Fibroblast of skin of abdomen (primary cell): ENCODE measurements at places on chromosomes 6 and 20.
A peak's percentile ranks its signal among the peaks of the same experiment; 100 is the strongest.

- DNase-seq = peak; percentile 61
Measured at GRCh38 chr20:1820138-1821079, 74.8 kb upstream of the SIRPA start.

- no peak for DNase-seq
Measured at GRCh38 chr20:49680484-49680883, 33.2 kb downstream of the B4GALT5 start.

DNA sequence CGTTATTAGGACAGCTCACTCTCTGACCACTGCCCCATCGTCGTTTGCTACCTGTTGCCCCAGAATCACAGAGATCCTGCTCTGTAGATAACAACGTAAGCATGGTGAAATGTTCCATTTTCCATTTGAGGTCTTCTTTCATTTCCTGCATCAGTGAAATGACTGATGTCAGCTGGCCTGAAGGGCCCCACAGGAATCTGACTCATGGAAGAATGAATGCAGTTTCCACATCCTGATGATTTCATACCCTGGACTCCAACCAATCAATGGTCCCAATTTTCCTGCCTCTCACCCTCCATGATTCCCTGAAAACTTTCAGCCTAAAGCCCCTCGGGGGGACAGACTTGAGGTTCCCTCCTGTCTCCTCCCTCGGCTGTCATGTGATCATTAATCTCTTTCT lies 394.4 kb upstream of the CDH4 start:
- peak; percentile 80 for DNase-seq

- DNase-seq = peak; percentile 48
Measured at GRCh38 chr6:131931063-131931750, 20.0 kb downstream of the CCN2 start.

DNA sequence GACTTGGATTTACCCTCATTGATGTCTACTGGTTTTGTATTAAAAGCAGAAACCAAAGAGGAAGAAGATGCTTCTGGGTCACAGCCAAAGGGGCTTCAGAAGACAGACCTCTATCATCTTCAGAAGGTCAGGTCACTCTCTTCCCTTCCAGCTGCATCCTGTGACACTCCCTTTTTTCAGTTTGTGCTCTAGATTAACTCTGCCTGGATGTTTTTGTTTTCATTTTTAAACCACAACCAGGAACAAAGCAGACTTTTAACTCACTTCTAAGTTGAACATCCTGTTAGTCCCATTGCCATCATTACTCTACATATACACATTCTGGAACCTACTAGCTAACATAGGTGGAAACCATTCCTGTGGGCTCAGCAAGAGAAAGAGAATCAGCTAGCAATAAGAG lies 45.2 kb downstream of the AKIRIN2 start:
- no peak for DNase-seq

GRCh38 chr20:48919882-48920526 lies 1.5 kb upstream of the ARFGEF2 start:
- no peak for DNase-seq

DNA sequence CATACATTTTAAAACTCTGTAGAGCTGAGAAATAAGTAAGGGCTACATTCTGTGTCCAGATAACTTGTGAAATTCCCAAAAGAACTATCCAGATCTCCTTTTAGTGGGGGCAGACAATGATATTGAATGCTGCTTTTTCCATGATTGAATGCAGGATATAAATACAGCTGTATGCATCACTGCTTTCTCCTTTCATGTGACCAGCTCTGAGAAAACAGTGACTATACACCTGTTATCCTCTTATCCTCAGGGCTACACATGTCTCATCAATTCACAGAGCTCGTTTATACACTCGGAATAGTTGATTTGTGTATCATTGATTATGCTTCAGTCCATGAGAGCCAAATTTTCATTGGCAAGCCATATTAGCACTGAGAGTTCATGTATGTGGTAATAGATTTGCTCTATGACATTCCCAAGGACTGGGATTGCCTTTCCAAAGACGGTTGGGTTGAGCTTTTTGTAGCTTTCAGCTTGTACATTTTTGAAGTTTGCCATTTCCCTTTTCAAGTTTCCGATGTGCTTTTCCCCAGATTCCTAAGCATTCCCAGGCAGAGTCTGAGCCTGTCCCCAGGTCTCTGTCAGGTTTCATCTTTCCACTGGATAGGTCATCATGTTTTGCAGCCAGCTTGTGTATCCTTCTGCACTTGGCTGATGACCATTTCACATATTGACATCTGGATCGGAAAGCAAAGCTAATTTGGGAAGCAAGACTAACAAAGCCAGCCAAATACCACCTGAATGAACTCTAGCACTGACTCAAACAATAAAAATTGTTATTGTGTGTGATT lies 97.7 kb downstream of the RFX6 start:
- no peak for DNase-seq

DNA sequence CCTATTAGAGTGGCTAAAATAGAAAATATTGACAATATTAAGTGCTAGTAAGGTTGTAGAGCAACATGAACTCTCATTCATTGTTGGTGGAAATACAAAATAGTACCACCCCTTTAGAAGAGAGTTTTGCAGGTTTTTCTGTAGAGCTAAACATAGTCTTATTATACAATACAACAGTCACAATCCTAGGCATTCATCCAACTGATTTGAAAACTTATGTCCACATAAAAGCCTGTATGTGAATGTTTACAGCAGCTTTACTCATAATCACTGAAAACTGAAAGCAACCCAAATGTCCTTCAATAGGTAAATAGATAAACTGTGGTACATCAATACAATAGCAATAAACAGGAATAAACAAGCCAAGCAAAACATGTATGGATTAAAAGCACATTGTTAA lies 162.6 kb upstream of the PRND start:
- no peak for DNase-seq

DNA sequence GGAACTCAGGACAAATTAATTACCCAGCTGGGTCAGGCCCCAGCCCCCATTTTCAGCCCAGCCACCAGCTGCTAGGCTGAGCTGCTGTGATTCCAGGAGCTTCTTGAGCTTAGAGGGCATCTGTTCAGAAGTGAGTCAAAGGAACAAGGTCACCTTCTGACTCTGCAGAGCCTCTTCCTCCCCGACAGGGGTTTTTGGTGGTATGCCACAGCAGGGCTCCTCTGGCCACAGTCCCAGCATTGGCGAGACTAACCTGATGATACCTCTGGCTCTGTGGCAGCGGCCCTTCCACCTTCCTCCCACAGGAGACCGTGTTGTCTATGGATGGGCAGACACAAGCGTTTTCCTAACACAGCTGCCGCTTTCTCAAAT lies 39.7 kb downstream of the ZC3H12D start:
- DNase-seq = no peak

GRCh38 chr6:87723170-87724078 lies 21.4 kb upstream of the AKIRIN2 start:
- DNase-seq = peak; percentile 94

DNA sequence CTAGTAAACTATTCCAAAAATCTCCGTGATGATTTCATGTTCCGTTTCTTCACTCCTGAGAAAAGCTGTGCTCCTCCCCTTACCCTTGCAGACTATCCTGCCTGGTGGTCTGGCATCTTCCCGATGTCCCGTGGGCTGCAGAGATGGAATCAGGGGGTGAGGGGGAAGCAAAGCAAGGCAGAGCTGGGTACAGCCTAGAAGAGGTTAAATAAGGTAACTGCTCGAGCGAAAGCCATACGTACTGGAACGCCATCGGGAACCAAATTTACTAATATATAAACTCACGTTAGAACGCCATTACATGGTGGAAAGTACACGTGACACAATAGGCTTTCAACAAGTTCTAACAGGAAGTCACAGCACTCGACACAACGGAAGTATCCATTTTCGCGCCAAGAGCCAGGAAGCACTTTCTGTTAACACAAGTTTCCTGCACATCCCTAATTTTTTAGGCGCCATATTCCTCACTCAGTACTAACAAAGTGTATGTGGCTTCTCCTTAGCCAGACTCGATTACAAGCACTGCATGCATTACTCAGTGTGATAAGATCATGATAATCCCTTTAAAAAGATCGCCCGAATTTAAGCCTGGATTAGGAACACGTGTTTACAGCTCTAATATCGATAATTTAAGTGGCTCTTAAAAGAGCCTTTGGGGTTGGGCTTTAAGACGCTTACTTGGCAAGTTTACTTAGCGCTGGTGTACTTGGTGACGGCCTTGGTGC lies 101.6 kb upstream of the PRSS16 start:
- peak; percentile 93 for DNase-seq

DNA sequence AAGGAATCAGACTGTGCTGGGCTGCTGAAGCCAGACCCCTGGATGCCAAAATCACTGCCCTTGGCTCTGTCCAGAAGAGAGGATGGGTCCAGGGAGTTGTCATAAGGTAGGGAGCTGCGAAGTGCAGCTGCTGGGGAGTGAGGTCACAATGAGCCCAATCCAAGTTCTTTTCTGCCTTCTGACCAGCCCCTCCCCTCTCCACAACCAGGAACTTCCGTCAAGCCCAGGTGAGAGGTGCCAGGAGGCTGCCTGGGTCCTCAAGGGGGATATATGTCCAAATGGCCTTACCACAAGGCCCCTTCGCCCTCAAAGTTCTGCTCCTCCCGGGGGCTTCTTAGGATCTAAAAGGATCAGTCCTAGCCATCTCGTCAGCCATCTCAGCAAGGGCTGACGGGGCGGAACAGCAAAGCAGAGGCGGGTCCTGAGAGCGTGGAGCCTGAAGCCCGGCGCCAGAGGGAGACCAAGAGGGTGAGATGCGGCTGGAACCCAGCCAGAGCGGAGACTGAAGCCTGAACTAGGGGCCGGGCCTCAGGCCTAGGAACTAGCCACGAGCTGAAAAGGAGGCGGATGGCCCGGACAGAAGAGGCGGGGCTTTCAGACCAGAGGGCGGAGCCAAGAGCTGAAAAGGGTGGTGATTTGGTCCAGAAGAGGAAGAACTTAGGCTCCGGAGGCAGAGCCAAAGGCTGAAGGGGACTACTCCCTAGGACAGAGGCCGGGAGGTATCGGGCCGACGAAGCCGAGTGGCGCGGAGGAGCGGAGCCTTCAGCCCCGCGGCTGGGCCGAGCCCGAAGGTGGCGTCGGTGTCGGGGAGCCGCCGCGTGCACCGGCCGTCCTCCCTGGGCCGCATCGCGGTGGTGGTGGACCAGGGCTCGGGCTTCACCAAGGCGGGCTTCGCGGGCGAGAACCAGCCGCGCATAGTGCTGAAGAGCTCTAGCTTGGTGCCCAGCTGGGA lies at the start of gene ACTL10:
TSS of gene ACTL10 (plus strand) at position 651 of the 952 bp plus-strand sequence. CDS start 555 bp downstream, outside the sequence.
- DNase-seq = peak; percentile 97

- peak; percentile 82 for DNase-seq
Measured at GRCh38 chr6:150211700-150212511, 69.1 kb downstream of the PPP1R14C start.

- no peak for DNase-seq
Measured at GRCh38 chr6:138769102-138769676, 4.4 kb upstream of the CCDC28A start.

DNA sequence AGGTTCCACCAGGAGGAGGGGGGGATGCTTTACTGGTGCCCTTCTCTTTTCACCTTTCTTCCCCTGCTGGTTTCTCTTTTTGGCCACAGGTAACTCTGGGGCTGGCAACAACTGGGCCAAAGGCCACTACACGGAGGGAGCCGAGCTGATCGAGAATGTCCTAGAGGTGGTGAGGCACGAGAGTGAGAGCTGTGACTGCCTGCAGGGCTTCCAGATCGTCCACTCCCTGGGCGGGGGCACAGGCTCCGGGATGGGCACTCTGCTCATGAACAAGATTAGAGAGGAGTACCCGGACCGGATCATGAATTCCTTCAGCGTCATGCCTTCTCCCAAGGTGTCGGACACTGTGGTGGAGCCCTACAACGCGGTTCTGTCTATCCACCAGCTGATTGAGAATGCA lies 4.4 kb downstream of the TUBB1 start:
- no peak for DNase-seq

- DNase-seq = no peak
Measured at GRCh38 chr6:36516988-36517387, 30.3 kb downstream of the STK38 start.

- no peak for DNase-seq
Measured at GRCh38 chr6:15343490-15344191, 97.8 kb downstream of the JARID2 start.

- peak; percentile 9 for DNase-seq
Measured at GRCh38 chr6:20559924-20560551, 25.8 kb downstream of the CDKAL1 start.

GRCh38 chr20:52768694-52769093 lies 203.5 kb upstream of the TSHZ2 start:
- no peak for DNase-seq

- DNase-seq = no peak
Measured at GRCh38 chr6:15791448-15792181, 128.8 kb upstream of the DTNBP1 start.

GRCh38 chr6:139448998-139449610 lies 74.7 kb upstream of the CITED2 start:
- DNase-seq = no peak

- DNase-seq = no peak
Measured at GRCh38 chr6:87103977-87104601, 9.2 kb upstream of the CGA start.

DNA sequence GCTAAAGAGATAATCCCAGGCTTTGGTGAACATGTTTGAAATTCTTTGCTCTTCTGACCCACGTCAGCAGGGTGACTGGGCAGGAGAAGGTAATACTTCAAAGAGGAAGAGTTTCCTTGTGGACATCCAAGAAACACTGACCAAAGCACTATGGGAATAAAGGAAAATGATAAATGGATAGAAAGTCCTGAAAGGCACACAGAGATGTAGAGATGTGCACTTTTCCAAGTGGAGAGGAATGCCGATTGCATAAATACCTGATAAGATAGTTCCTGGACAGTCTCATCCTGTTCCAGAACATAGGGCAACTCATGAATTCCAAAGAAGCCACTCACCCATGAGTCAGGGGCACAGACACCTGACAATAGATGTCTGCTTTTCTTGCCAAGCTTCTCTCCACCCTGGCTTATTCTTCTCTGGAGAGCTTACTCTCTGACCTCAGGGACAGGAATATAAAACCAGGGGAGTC lies 191.3 kb upstream of the FOXA2 start:
- DNase-seq = peak; percentile 44

DNA sequence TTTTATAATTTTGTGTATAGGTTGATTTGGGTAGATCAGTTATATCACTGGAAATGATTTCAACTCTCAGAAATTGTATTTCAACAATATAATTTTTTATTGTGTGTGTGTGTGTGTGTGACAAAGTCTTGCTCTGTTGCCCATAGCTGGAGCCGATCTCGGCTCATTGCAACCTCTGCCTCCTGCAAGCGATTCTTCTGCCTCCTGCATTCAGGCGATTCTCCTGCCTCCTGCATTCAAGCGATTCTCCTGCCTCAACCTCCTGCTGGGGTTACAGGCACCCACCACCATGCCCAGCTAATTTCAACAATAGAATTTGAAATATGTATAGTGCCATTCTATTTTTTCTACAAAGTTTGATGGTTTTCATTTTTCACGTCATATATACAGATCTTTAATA lies 24.1 kb downstream of the AFDN start:
- no peak for DNase-seq

GRCh38 chr6:21228411-21228810 lies 365.1 kb upstream of the SOX4 start:
- DNase-seq = peak; percentile 56

- no peak for DNase-seq
Measured at GRCh38 chr6:163603395-163603794, 188.9 kb downstream of the QKI start.

DNA sequence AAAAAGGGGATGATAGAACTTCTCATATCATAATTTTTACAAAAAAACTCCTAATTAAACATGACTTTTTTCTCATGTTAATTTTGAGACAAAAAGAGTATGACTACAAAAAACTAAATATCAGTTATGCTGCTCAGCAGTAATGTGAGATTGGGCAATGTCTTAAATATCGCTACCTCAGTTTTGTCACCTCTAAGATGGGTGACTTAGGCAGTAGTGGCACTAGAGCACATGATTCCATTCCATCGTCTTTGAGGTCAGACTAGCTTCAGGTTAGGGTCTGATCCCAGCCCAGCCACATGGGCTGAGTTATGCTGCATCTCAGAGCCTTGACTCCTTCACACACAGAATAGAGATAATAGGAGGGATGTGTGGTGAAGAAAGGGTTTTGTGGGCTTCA lies 11.0 kb downstream of the DCBLD1 start:
- no peak for DNase-seq
